ENCODE measurements at places on chromosomes 13 and 19.

DNA sequence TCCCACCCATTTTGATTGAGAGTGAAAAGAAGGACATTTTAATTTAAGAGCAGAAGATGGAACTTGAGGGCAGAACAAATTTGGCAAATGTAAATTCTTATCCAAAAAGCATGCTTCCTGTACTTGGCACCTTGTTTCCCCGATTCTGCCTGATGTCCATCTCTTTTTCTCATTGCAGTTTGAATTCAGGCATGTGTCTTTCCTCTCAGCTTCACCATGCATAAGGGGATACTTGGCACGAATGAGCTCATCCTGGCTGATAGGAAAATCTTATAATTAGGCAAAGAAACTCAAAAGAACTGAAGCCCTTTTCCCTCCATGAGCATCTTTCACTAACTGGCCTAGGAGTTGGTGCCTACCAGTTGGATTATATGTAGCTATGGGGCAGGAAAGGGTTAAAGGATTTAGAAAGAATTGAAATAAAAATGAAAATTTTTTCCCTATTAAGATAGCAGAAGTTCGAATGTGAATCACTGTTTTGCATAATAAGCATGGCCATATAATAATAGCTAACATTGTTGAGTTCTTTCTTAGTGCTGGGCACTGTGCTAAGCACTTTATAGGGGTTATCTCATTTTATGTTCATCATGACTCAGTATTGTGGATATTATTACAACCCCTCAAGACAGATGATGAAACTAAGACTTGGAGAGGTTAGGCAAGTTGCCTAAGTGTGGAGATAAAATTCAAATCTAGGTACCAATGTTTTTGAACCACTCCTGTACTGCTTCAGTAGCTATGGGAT is 386.6 kb downstream of the KCNRG start:
- no peak for DNase-seq

DNA sequence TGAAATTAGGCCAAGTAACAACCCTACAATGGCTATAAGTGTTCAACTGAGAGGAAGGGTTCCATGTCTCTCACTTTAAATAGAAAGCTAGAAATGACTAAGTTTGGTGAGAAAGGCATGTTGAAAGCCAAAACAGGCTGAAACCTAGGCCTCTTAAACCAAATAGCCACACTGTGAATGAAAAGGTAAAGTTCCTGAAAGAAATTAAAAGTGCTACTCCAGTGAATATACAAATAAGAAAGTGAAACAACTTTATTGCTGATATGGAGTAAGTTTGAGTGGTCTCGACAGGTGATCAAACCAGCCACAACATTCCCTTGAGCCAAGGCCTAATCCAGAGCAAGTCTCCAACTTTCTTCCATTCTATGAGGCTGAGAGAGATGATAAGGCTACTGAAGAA is 209.6 kb downstream of the KLF12 start:
- no peak for DNase-seq

GRCh38 chr13:102440259-102440936 is 38.5 kb upstream of the FGF14 start:
- DNase-seq = no peak

GRCh38 chr13:23655321-23655720 is 85.1 kb downstream of the TNFRSF19 start:
- DNase-seq = no peak

DNA sequence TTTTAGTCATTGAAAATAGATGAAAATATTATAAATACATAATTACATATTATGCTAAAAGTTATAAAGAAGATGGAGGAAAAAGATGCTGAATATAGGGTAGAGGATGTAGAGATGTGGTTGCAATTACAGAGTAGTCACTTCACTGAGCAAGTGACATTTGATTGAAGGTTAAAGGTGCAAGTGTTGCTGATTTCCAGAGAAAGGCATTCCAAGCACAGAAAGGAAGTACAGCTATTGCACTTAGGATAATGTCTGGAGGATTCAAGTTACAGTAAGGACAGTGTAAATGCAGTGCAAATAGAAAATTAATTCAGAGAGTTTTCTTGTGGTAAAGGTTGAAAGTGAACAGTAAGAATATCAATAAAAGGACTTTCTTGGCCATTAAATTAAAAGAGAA is 1721.8 kb downstream of the PCDH9 start:
- no peak for DNase-seq

DNA sequence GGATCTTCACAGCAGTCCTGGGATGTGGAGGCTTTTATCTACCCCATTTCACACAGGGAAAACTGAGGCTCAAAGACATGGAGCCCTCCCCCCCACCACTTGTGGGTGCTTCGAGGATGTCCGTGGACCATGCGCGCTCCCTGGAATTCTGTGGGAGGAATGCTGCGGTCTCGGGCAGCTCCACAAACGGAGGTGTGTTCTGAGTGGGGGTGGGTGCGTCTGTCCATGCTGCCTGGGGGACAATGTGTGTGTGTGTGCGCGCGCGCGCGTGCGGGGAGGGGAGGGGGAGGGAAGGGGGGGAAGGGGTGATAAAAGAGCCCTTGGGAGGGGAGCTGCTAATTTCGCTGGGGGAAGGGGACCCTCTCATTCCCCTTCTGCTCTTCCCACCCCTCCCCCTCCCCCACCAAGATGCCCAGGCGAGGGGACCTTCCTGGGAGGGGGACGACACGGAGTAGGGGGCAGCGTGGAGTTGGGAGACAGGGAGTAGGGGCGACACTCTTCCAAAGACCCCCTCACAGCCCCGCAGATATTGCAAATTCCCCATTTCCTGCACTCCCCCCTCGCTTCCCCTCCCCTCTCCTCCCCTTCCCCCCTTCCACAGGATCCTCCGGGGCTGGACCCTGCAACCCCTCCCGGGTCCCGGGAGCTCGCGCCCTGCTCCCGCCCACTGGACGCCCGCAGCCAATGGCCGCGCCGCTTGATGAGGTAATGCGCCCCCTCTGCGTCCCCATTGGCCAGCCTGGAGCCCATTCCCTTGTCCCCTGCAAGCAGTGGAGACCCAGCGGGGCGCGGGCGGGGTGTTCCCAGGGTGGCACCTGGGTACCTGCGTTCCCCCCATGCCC is 18.9 kb upstream of the ZNRF4 start:
- DNase-seq = peak; percentile 65

DNA sequence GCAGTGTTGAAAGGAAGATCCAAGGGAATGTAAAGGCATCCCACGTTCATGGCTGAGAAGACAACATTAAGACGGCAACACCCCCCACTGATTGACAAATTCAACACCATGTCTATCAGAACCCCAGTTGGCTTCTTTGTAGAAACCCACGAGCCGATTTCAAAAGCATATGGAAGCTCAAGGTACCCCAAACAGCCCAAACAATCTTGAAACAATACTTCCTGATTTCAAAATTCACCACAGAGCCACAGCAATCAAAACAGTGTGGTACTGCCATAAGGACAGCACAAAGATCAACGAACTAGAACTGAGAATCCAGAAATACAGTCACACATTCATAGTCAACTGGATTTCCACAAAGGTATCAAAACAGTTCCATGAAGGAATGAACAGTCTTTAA is 6.2 kb downstream of the MIER2 start:
- DNase-seq = no peak

DNA sequence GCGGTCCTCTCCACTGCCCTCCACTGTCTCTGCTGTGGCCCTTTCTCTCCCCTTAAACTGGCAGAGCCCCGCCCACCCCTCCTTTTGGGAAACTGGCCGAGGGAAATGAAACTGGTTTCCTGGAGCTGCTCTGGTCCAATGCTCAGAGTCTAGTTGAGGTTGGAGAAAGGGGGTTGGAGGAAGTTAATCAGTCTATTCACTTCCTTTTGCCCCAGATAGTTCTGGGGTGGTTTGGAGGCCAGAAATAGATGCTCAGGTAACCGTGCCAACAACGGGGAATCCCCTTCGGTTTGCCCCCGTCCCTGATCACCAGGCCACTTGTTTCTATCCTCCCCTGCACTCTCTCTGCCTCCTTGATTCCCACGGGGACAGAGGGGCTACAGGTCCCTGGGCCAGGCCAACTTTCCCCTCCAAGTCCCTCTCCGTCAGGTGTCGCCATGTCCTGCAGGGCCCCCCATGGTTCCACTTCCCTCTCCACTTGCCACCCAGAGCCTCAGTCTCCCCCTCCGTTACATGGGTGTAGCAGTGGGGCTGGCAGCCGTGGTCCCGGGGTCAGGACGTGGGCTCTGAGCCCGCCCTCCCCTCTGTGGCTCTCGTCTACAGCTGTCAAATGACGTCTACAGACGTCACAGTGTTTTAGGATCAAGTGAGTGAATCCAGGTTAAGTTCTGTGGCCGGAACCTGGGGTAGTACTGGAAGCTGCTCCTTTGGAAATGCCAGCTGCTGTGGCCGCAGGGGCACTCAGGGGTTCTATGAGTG is at the start of gene IL4I1:
Gene IL4I1, minus strand, starts transcription at position 25 of the 759 bp plus-strand sequence. CDS start 727 bp downstream, outside the sequence.
- no peak for DNase-seq

DNA sequence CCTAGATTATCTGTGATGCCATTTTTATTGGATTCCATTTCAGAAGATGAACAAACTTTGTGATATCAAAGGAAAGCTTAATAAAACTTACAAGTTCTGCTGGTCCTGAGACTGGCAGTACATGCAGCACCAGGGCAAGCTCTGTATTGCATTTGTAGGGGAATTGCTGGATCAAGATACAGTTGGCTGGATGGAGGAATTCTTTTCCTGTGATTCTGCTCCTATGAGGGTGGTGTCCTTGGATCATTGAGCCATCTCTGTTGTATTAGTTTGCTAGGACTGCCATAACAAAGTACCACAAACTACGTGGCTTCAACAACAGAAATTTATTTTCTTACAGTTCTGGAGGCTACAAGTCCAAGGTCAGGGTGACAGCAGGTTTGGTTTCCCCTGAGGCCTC is 33.9 kb upstream of the CSNK1A1L start:
- DNase-seq = no peak

DNA sequence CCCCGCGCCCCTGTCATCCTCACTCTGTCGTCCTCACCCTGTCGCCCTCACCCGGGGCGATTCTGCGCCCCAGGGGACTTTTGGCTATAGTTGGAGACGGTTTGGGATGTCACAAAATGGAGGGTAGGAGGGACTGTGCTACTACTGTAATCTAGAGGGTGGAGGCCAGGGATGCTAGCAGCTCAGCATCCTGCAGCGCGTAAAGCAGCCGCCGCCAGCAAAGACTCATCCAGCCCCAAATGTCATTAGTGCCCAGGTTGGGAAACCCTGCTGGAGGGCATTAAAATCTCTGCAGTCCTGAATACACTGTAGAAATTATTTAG is 362 bp downstream of the ZNF557 start:
- DNase-seq = no peak

GRCh38 chr19:48859711-48860572 is 8.5 kb downstream of the PLEKHA4 start:
- DNase-seq = no peak

- no peak for DNase-seq
These were observed 28.6 kb downstream of the PIN1 start for GRCh38 chr19:9863759-9864158.

All from A549 (cell line).